ENCODE measurements at places on chromosomes 4 and X. TPM values are rescaled to one million over a fixed set of nuclear protein-coding genes. Genes with fewer than 3 reads are reported as not detected.

The TMEM31 gene
- polyA plus RNA-seq = not detected

The UNC5C gene
- 0.07 TPM for polyA plus RNA-seq

The ATP6AP1 gene
- 65.0 TPM for polyA plus RNA-seq

DNA sequence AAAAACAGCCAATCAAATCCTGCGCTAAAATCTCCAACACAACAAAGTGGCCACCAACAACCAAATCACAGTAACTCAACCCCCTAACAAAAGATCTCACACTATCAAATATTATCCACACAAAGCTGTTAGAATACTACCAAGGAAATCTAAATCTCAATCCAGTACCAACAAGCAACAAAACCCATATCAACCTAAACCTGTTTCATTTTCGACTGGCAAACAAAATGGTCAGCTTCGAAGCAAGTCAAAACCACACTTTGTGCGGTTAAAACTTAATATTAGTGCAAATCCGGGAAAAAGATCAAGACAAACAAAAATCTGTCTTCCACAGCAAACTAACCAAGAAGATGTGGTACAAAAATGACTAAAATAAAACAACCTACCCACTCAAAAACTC lies 28.7 kb upstream of the MUC7 start:
- no peak for DNase-seq

The CD40LG gene
- not detected for polyA plus RNA-seq

The TMEM184C gene
- 40.6 TPM for polyA plus RNA-seq

The RNF150 gene
- 9.8 TPM for polyA plus RNA-seq
